ENCODE measurements at places on chromosomes 12 and 14.

DNA sequence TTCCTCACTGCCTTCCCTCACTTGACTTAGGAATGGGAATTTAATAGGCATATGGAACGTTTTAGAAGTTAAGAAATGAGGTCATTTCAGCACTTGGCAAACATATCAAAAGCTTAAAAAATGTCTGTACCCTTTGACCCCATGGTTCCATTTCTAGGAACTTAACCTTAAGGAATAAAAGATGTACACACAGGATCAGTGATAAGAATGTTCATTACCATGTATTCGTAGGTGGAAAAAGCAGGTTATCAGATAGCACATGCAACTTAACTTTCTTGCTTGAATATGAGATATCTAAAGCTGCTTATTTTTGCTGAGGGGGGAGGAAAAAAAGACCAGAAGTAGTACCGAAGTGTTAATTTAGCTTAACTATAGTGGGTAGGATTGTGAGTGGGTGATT lies 57.2 kb downstream of the TTLL5 start:
- DNase-seq, result no peak

DNA sequence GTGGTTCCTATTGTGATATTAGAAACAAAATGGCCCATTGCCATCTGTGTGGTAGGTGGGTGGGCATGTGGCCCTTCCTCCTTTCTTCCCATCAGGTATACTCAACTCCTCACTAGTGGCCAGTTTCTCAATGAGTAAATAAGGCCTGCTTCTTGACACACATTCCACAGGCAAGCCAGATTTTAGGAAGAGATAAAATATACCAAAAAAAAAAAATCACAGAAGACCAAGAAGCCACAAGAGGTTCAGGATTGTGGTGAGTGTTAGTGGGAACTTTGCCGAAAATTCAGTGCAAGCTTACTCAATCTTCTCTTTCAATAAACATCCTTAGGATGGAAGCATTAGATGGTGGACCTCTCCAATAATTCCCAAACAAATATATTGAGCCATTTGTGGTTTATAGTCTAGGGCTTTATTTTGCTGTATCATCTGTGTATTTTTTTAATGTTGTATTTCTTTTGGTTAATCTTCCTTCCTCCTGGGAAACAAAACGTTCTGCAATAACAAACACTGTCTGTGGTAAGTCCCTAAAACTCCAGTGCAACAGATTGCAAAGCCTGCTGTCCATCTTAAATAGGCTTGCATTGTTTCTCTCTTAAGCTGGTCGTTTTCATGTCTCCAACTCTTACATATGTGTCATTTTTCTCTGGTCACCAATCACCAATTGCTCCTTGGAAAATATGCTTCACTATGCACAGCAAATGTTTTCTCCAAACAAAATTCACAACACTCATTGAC lies 289.9 kb upstream of the KITLG start:
- DNase-seq, result no peak

GRCh38 chr12:110338754-110339153 lies 57.7 kb downstream of the ATP2A2 start:
- no peak for DNase-seq

DNA sequence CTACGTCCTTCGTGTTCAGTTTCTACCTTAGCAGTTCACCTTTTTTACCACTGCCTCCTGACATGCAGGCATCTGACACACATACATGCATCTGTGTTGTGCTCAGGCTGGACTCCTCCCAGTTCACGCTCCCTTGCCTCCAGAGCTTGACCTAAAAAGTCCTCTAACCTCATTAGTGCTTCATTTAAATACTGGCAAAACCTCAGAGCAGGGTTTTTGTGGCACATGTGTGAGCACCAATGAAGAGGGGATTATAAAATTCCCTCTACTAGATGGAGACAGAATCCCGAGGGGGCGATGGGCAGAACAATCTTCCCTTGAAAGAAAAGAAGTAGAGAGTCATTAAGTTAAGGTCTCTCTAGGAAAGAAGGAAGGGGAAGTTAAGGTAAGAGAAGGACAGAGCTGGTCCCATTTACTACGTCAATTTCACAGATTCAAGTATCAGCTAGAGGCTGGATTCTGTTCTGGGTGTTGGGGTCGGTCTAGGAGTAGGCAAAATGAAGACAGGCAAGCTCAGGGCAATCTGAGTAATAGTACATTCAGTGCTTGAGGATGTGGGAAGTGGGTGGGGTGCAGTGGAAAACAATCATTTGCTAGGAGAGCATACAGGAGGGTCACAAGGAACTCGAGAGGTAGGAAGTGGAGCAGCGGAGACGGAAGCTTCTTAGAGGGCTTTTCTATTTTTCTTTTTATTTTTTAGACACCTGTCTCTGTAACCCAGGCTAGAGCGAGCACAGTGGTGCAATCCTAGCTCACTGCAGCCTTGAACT lies 7.5 kb downstream of the HAL start:
- DNase-seq, result no peak

DNA sequence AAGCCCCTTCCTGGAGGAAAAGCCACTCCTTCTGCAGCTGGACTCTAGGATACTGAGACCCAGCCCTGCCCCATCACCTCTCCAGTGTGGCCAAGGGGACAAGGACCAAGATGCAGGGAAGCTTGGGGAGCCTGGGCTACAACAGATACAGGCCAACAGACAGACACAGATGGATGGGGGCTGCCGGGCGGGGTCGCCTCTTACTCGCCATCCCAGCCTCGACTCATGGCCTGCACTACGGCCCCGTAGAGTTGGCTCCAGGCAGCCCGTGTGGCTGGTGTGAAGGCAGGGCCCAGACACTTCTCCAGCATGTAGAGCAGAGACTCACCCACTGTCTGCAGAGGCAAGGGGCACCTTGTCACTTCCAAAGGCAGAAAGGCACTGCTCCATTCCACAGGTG lies 4.7 kb downstream of the NGB start:
- no peak for DNase-seq

- DNase-seq, result no peak
Observed at GRCh38 chr12:48863291-48863690, 2.4 kb downstream of the RND1 start.

DNA sequence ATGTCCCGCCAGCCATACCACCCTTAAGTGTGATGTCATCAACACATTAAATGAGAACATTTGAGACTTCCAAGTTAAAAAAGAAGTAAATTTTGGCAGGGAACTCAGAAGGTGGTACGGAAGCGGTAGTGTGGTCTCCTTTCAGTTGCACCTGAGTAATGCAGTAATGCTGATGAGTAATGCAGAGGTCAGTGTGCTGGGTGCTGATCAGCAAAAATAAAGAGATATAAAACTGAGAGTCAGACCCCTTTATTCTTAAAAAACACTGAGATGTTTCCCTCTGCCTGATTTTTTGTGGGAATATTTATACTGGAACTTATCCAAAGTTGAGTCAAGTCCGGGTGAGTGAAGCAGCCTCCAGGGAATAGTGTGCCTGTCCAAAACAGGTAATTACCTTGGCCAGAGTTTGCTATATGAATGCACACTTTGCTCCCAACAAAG lies 370.6 kb upstream of the PRICKLE1 start:
- no peak for DNase-seq

GRCh38 chr12:52832451-52832850 lies 1.7 kb downstream of the KRT79 start:
- no peak for DNase-seq

DNA sequence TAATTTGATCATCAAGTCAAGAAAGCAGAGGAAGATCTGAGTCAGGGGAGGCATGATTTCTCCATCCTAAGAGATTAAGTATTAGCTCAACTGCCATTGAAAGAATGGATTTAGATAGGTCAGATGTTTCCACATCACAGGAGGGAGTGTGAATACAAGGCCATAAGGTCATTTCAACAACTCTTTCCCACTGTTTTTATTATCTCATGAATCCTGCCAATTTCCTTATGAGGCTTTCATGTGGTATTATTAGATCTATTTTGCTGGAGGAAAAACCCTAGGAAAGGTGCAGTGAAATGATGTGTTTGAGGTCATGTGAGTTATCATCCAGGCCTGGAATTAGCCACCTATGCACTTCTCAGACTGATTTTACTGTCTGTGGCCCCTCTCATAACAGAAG lies 269.0 kb downstream of the NOVA1 start:
- no peak for DNase-seq

GRCh38 chr14:70755655-70756054 lies 53.7 kb downstream of the MAP3K9 start:
- DNase-seq, result no peak

DNA sequence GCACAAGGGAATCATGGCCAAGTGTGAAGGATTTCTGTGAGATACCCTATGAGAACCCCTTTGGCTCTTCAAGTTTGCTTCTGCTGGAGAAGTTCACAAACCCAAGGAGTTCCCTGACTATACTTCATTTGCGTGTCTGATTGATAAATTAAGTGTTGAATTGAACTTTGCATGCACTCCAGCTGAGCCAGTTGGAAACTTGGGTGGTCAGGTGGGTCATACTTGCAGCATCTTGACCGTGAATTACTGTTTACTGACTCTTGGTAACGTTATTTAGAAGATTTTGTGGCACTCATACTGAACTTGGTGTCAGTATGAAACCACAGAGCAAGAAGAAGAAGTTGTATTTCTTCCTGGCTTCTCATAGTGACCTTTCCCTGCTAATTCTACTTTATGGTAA lies 77.5 kb downstream of the TGFB3 start:
- no peak for DNase-seq

- no peak for DNase-seq
Observed at GRCh38 chr14:105247715-105248367, 492 bp upstream of the BTBD6 start.

- DNase-seq, result no peak
Observed at GRCh38 chr12:126358806-126359205, 1293.6 kb downstream of the AACS start.

GRCh38 chr12:123731596-123731995 lies 19.4 kb downstream of the ATP6V0A2 start:
- no peak for DNase-seq

DNA sequence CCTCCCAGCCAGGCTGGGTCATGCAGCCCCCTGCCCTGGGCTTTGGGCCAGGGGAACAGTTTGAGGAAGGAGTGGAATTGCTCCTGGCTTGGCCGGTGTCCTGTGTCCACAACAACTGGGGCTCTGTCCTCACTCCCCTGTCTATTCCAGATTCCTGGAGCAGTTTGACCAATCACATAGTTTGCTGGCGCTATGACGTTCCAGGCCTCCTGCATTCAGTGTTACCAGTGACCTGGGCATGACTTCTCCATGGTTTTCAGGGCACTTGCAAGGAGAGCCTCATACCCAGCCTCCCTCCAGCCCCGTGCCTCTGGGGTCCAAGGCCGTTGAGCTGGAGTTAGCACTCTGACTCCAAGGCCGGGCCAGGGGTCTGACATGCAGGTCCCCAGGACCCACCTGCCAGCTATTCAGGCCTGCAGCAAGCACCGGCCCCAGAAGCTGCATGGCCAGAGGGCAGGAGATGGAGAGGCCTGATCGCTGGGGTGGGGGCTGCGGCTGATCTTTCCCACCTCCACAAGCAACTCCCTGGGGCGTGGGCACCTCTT lies 34.2 kb downstream of the ISCA2 start:
- no peak for DNase-seq

GRCh38 chr12:108156717-108157116 lies 27.6 kb downstream of the WSCD2 start:
- DNase-seq, result no peak

DNA sequence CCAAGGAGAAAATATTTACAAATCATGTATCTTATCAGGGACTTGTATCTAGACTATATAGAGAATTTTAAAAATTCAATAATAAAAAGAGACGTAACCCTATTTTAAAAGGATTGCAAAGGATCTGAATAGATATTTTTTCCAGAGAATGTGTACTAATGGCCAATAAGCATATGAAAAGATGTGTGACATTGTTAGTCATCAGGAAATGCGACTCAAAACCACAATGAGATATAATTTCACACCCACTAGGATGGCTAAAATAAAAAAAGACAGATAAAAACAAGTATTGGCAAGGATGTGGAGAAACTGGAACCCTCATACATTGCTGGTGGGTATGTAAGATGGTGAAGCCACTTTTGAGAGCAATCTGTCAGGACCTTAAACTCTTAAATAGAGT lies 141.9 kb upstream of the BMP4 start:
- no peak for DNase-seq

DNA sequence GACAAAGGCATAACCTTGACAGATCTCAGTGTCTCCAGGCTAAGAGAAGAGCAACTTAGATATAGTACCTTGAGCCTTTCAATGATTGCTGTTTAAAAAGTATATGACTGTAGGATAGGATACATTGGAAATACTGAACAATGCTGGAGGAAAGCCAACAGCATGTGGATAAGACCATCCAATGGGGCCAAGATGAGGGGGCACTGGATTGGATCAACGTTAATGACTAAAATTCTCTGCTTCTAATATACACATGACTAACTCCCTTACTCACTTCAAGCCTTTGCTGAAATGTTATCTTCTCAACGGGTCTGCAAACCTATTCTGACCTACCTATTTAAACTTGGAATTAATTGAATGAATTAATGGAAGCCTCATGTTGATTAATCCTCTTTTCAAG lies 354.9 kb downstream of the RAD51B start:
- no peak for DNase-seq

DNA sequence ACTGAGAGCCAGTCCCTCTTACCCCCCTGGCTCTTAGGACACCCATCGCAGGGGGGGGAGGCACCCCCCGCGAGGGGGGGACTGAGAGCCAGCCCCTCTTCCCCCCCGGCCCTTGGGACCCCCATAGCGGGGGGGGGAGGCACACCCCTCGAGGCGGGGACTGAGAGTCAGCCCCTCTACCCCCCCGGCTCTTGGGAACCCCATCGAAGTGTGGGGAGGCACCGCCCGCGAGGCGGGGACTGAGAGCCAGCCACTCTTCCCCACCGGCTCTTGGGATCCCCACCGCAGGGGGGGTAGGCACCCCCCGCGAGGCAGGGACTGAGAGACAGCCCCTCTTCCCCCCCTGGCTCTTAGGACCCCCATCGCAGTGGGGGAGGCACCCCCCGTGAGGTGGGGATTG lies 48.8 kb downstream of the DDX11 start:
- DNase-seq, result no peak

DNA sequence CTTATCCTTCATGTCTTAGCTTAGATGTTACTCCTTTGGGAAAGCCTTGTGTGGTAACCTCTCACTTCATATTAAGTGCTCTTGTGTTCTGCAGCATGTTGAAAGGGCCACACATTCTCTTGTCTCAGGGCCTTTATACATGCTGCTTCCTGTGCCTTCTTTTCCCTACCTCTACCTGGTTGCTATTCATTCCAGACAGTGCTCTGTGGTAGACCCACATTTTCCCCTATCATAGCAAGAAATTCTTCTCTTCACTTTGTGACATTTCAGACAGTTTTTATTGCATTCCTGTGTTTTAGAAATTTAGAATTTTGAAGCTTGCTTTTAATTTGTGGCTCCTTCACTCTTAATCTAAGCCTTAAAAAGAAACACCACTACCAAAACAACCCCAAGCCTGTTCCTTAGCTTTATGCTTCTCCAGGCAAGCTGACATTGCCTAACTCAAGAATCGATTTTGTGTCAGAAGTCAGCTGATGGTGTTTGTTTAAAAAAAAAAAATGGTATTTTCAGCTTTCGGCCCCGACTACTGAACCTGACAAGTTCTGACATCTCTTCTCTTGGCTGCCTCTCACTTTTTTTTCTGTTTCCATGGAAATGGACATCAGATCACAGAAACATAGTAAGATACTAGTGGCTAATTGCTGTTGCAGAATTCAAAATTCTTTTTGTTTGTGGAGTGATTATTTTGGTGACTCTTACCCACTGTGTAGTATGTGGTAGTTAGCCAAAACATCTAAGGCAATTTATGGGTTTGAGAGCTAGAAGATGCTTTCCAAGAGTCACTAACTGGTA lies 156.3 kb downstream of the NUBPL start:
- DNase-seq, result no peak

GRCh38 chr12:122029620-122030423 lies 8.1 kb downstream of the BCL7A start:
- DNase-seq, result no peak
